ENCODE measurements at places on chromosomes 7 and 10. TPM values are rescaled to one million over a fixed set of nuclear protein-coding genes. Genes with fewer than 3 reads are reported as not detected.

Gene NANOS1
- total RNA-seq, result 11.7 TPM

- no peak overlapping the region for H3K4me3 ChIP-seq
- DNase-seq, result no peak
- H3K36me3 ChIP-seq, result no peaks in the 10 kb centered on the region
- peaks cover 12% of the 10 kb centered on the region for H3K27me3 ChIP-seq
- no peaks in the 10 kb centered on the region for H3K4me1 ChIP-seq
- H3K27ac ChIP-seq, result no peak overlapping the region
These were observed 97.7 kb downstream of the TMEM130 start for GRCh38 chr7:98771941-98772603.

GRCh38 chr7:130458257-130458656 lies 17.4 kb upstream of the CEP41 start:
- no peak overlapping the region for H3K27ac ChIP-seq
- no peaks in the 10 kb centered on the region for H3K27me3 ChIP-seq
- no peak for DNase-seq
- no peak overlapping the region for H3K4me3 ChIP-seq
- no peaks in the 10 kb centered on the region for H3K4me1 ChIP-seq

DNA sequence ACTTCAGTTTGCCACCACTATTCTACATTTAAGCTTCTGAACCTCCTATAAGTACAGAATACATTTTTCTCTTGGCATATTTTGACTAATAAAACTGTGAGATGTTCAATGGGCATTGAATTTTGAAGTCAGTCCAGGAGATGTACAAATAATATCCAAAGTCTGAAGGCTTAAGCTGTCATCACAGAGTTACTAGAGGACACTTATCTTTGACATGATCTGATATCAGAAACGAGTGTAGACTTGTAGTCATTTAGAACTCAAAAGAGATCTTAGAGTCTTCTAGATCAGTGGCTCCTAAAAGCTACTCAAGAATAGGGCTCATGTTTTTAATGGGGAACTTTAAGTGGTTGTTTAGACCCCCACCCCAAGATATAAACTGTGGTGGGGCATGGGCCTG lies 160.5 kb downstream of the ARID5B start:
- peak overlapping the region; percentile 94 for H3K27ac ChIP-seq
- H3K36me3 ChIP-seq, result peaks cover 40% of the 10 kb centered on the region
- no peaks in the 10 kb centered on the region for H3K27me3 ChIP-seq
- peaks cover 81% of the 10 kb centered on the region for H3K4me1 ChIP-seq

DNA sequence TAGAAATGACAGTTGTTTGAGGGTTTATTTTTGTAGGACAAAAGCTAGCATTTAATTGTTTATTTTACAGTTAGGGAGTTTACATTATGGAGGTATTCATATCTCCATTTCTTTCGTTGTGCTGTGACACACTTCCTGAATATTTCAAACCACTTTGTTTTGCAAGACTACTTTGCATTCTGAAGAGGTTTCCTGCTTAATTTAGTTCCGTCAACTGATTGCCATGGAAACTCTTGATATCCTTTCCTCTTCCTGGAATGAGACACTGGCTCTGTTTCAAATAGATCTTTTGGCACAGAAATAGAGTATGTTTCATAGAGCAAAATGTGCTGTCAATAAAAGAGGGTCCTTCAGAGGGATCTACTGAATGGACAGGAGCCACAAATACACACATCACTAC lies 159.5 kb upstream of the AGR3 start:
- H3K27ac ChIP-seq, result peak overlapping the region; percentile 58
- H3K4me1 ChIP-seq, result peaks cover 33% of the 10 kb centered on the region
- H3K4me3 ChIP-seq, result no peak overlapping the region
- no peaks in the 10 kb centered on the region for H3K36me3 ChIP-seq
- no peaks in the 10 kb centered on the region for H3K27me3 ChIP-seq

Gene MIOS
- total RNA-seq, result 25.3 TPM

Gene HECW1
- not detected for total RNA-seq

- H3K27ac ChIP-seq, result no peak overlapping the region
- peaks cover 100% of the 10 kb centered on the region for H3K27me3 ChIP-seq
- peaks cover 30% of the 10 kb centered on the region for H3K4me1 ChIP-seq
- no peak for DNase-seq
These were observed 4.0 kb downstream of the HOXA5 start for GRCh38 chr7:27139334-27140125.

Gene HHEX
- 2.1 TPM for total RNA-seq

Gene TMEM248
- total RNA-seq, result 41.4 TPM

Gene C7orf25
- 4.9 TPM for total RNA-seq

DNA sequence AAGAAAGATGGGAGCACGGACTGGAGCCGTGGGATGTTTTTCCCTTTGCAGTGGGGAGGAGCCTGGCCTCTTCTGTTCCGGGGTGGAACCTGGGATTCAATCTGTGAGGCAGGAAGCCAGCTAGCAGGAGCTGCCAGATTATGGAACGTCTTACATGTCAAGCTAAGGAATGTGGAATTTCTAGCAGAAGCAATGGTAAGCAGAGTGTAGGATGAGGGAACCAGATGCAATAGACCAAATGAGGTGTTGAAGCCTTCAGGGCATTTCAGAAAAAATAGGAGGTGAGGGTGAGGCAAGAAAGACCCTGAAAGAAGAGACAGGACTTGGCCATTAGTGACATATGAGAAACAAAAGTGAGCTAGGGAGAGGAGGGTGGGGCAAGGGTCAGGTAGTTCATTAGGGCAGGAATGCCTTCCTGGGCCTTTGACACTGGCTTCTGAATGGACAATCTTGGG lies 105.5 kb downstream of the CHN2 start:
- H3K27ac ChIP-seq, result no peak overlapping the region
- H3K36me3 ChIP-seq, result peaks cover 7% of the 10 kb centered on the region
- H3K4me1 ChIP-seq, result peaks cover 26% of the 10 kb centered on the region
- no peaks in the 10 kb centered on the region for H3K27me3 ChIP-seq
- no peak for DNase-seq

GRCh38 chr10:78904196-78904595 lies 164.6 kb upstream of the ZMIZ1 start:
- no peak overlapping the region for H3K27ac ChIP-seq
- no peak for DNase-seq
- H3K4me3 ChIP-seq, result no peak overlapping the region

DNA sequence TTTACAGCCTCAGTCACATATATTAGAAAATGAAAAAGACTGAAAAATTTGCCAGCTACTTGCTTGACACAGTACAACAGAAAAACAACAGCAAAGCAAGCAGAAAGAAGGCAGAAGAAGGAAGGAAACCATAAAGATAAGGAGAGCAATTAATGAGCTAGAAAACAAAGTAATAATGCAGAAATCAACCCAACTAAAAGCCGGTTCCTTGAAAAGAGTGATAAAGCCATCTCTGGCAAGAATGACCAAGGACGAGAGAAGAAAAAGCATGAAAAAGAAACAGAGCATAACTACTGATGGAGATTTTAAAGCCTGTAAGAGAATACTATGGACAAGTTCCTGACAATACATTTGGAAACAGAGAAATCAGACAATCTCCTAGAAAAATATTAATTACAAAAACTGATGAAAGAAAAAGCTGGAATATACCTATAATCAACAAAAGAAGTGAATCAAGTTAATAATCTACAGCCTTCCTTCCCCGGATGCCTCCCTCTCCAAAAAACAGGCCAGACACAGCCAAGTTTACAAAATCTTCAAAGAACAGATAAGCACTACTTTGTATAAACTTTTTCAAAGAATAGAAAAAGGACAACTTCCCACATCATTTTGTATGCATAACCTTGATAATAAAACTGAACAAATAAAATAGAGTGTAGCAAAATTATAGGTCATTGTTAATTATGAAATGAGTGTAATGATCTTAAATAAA lies 204.0 kb downstream of the BAMBI start:
- DNase-seq, result no peak
- no peak overlapping the region for H3K27ac ChIP-seq
- peaks cover 20% of the 10 kb centered on the region for H3K4me1 ChIP-seq
- no peaks in the 10 kb centered on the region for H3K36me3 ChIP-seq
- no peak overlapping the region for H3K4me3 ChIP-seq

Gene DPYSL4
- 42.8 TPM for total RNA-seq

Gene TMEM176A
- total RNA-seq, result 18.5 TPM

- peaks cover 17% of the 10 kb centered on the region for H3K4me1 ChIP-seq
- H3K27me3 ChIP-seq, result peaks cover 27% of the 10 kb centered on the region
- no peak overlapping the region for H3K4me3 ChIP-seq
- H3K27ac ChIP-seq, result no peak overlapping the region
- no peak for DNase-seq
These were observed 3.1 kb downstream of the PALS2 start for GRCh38 chr7:24576171-24577025.

Measured in left ventricle myocardium inferior (tissue), 1 donor.